ENCODE measurements at places on chromosomes 6 and 20.

- DNase-seq, result no peak
Observed at GRCh38 chr20:24303393-24304170, 165.8 kb upstream of the SYNDIG1 start.

DNA sequence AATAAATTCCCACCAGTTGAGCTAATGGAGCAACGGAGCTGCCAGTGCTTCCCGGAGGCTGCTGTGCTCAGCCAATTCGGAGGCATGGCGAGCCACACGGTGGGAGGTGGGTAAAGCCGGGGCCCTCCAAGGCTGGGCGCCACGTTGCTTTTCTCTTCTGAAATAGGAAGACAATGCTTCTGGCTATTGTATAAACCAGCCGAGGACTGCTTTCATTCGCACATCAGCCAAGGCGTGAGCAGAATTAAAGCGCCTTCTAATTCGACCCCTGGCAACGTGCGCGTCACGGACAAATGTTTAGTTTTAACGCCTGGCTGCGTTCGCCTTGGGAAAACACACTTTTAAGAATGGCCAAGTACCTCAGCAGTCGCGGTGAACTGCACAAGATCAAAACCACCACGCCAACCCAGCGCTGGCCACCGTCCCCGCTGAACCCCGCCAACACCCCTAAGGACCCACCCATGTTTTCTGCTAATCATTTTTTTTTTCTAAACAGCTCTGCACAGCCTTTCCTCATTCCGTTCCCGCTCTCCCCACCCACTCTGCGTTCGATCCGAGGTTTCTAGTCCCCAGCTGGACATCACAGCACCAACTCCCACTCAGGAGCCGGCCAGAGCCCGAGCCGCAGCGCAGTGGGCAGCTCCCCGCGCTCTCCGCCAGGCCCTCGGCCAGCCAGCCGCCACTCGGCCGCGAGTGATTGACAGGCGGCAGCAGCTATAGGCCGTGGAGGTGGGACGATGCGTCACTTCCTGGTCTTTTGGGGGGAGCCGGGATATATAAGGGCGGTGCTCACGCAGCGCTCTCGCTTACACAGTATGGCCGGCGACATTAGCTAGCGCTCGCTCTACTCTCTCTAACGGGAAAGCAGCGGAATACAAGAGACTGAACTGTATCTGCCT, at the start of gene AMD1:
AMD1 (plus strand) TSS at position 805 of the 899 bp plus-strand sequence. CDS start 321 bp downstream, outside the sequence.
- DNase-seq, result peak; percentile 92

GRCh38 chr6:99841297-99841696, 152.7 kb downstream of the MCHR2 start:
- DNase-seq, result no peak

- DNase-seq, result peak; percentile 56
Observed at GRCh38 chr20:5100684-5101347, 18.9 kb downstream of the PCNA start.

- DNase-seq, result no peak
Observed at GRCh38 chr6:20705741-20706140, 171.5 kb downstream of the CDKAL1 start.
